ENCODE measurements at places on chromosomes 7 and 10.
A peak's percentile ranks its signal among the peaks of the same experiment; 100 is the strongest.

- no peak for DNase-seq
These were observed 15.1 kb upstream of the RALA start for GRCh38 chr7:39608278-39608677.

GRCh38 chr7:27048438-27048837, 47.4 kb downstream of the HOXA1 start:
- no peak for DNase-seq

- no peak for DNase-seq
These were observed 79.0 kb downstream of the MTERF1 start for GRCh38 chr7:91801331-91801983.

GRCh38 chr10:59585046-59585700, 124.5 kb downstream of the SLC16A9 start:
- DNase-seq, result no peak

DNA sequence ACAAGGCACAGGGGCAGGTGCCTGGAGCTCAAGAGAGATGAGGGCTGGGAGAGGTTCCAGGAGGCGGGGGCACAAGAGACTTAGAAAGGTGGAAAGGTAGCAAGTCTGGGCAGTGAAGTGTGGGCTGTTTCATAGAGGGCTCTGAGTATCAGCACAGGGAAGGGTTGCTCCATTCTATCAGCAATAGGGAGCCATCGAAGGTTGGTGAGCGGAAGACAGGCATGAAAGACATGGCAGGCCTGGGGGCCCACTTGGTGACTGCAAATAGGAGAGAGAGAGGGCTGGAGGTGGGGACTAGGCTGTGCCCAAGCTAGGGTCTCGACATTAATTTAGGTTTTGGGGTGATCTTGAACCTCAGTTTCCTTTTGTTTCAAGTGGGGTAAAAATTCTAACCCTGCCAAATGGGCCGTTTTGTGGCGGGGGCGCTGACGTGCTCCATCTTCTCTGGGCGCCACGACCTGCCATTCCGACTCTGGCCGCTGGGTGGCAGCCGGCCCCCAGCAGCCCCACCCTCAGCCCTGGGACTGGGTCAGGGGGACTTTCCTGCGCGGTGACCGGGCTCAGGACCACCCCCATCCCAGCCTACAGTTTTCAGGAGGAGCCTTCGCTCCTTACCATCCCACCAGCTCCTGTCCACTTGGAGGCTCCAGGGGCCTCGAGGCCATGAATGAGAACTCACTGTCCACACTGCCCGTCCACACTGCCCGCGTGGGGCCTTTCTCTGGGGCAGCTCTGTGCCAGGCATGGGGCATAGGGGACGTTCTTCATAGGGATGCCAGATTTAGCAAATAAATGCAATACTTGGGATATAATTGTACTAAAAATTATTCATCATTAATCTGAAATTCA, 37.2 kb upstream of the PCBD1 start:
- peak; percentile 60 for DNase-seq

GRCh38 chr10:25026463-25026862, 10.1 kb downstream of the THNSL1 start:
- no peak for DNase-seq

DNA sequence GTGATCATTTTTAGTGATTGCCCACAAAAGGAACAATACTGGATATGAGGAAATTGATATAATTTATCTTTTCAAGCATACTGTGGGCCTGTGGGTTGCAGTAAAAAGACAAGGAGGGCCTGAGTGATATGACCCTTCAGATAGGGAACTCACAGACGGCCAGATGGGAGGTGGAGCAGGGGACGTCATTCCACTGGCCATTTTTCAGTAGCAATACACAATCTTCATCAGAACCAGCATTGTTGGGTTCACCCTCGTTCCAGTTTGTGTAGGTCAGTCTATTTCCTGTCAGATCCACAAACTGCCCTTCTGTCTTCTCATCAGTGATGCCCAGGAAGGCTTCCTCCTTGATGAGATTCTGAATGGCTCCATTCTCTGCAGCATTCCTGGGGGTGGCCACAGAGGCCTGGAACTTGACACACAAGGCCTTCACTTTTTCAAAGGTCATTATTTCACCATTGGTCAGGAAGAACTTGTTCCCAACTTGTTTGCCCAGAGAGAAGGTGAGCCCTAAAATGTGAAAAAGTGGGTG, 4.5 kb downstream of the MBL2 start:
- no peak for DNase-seq

DNA sequence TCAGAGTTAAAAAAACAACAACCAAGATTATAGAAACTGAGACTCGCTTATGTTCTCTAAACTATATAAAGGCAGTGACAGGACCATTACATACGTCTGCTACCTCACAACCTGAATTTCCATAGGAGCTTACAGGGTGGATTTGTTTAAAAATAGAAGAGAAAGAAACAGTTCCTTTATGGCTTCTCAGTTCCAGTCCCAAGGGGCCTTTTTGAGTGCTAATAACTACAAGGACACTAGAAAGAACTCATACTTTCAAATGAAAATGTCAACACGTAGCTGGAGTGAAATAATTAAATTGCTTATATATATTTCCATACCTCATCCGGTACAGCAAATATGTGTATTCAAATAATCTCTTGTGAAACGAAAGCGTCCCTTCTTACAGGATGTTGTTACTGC, 19.7 kb downstream of the TSPAN12 start:
- no peak for DNase-seq

- DNase-seq, result peak; percentile 7
These were observed 575 bp downstream of the DLG5 start for GRCh38 chr10:77925795-77926565.

- no peak for DNase-seq
These were observed 292.3 kb upstream of the PITRM1 start for GRCh38 chr10:3464760-3465405.

DNA sequence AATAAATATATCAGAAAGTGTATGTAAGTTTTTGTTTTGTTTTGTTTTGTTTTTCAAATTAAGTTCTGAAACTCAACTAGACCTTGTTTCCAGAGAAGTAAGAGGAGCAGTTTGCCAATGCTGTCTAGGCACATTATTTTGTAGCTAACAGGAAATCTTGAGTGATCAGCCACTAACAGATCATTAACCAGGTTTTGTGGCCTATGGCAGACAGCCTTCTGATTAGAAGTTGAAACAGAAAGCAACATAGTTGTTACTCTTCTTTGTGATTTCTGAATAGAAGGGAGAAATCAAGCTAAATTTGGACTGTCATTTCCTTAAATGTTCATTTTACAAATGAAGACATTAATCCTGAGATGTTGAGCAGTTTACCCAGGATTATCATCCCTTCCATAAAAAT, 142.6 kb downstream of the PLXDC2 start:
- no peak for DNase-seq

DNA sequence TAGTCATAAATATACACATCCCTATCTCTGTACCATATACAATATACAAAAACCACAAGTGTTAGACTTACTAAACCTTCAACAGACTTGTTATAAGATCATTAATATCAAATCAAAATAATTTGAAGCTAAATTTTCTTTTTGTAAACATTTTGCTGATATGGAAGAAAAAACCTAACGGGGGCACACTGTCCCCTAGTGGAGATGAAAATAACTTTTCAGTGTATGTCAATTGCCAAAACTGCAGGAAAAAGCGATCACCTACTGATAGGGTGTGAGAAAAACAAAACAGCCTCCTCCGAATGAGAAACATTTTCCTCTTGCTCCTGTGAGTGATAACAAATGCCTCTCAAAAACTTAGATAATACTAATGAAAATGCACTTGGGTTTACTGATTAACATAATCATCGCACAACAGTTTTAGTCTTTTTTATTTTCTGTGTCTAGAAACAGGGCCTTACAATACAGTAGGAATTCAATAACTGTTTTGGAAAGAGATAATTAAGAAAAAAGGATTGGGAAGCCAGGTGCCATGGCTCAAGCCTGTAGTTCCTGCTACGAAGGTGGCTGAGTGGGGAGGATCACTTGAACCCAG, 322.7 kb downstream of the CRPPA start:
- no peak for DNase-seq

- no peak for DNase-seq
These were observed 48.6 kb upstream of the CNPY1 start for GRCh38 chr7:155594961-155595366.

GRCh38 chr10:69831231-69831855, 29.6 kb downstream of the COL13A1 start:
- no peak for DNase-seq

DNA sequence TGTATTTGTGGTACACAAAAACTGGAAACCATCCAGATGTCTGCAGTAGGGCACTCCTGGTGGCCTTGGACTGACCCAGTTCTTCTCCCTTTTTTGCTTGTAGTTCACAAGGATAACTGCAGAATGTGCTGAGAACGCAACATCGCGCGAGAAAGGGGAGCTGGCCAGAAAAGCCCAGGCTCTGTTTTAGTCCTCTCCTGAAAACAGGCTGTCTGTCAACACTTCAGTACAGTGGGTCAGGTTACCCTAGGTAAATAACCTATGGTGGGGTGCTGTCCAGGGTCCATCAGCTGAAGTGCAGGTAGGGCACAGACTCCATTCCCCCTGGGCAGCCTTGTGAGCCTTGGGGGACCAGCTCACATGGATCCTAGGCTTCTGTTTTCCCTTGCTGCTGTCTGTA, 495.8 kb downstream of the MDFIC start:
- no peak for DNase-seq

- no peak for DNase-seq
These were observed 7.4 kb upstream of the LAMB1 start for GRCh38 chr7:108010377-108010776.

- no peak for DNase-seq
These were observed 200.1 kb upstream of the FOXP2 start for GRCh38 chr7:114214466-114214865.

DNA sequence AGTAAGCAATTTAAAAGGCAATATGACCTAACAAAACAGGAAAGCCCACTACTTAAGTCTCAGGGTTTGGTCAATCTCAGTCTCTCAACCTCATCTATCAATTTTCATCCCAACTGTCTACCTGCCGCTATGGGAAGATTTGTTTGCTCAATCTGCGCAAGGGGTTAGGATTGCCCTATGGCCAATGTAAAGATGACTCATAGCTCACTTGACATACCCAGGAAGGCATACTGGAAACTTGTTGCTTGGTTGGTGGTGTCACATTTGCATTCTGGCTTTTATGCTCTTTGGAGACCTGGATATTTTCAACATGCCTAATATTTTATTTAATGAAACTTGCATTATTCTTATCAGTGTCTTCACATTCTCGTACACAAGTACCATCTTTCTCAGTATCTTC, 78.1 kb upstream of the TMEM196 start:
- DNase-seq, result no peak

DNA sequence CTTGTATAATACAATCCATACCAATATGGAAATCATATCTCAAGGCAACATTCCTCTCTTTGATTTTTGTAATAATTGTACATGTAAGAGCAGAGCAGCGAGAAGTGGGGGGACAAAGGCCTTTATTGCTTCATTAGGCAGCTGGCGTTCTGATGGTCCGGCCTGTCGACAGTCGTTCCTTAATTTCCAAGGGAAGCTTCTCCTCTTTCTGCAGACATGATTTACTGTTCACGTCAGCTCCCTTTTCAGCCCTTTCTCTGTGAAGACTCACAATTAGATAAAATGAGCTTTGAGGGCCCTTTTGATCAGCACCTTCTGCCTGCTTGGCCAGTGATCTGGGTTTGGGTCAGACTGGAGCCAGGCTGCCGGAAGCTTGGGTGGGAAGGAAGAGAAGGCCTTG, 65.6 kb upstream of the CTBP2 start:
- DNase-seq, result no peak

DNA sequence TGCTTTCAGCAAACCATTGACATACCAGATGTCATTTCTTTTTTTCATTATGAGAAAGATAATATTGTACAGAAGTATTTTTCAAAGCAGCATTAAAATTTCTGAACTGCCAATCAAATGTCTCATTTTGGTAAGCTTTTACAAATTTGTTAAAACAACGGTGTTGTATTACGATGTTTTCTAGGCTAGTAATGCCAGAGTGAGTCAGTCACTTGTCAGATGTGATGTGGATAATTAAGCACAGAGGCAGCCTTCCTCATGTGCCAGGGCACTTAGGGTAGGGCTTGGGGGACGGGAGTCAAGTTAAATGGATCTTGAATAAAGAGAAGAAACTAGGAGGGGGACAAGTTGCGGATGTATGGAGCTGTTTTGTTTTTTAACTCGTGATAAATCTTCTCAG, 10.1 kb downstream of the PSTK start:
- DNase-seq, result no peak

Data from stimulated activated CD4-positive, alpha-beta T cell treated with anti-CD3 and anti-CD28 coated beads, Interleukin-4, amount 100 ng/mL, for 4 hours (primary cell).